ENCODE measurements at places on chromosomes 7 and 10. TPM values are rescaled to one million over a fixed set of nuclear protein-coding genes. Genes with fewer than 3 reads are reported as not detected.

Gene PAX4
- not detected for total RNA-seq

GRCh38 chr10:50432211-50433009 lies 181.1 kb upstream of the ASAH2 start:
- H3K4me3 ChIP-seq, result no peak overlapping the region
- no peaks in the 10 kb centered on the region for H3K36me3 ChIP-seq
- H3K27ac ChIP-seq, result peak overlapping the region; percentile 72
- H3K4me1 ChIP-seq, result peaks cover 25% of the 10 kb centered on the region
- no peaks in the 10 kb centered on the region for H3K27me3 ChIP-seq

DNA sequence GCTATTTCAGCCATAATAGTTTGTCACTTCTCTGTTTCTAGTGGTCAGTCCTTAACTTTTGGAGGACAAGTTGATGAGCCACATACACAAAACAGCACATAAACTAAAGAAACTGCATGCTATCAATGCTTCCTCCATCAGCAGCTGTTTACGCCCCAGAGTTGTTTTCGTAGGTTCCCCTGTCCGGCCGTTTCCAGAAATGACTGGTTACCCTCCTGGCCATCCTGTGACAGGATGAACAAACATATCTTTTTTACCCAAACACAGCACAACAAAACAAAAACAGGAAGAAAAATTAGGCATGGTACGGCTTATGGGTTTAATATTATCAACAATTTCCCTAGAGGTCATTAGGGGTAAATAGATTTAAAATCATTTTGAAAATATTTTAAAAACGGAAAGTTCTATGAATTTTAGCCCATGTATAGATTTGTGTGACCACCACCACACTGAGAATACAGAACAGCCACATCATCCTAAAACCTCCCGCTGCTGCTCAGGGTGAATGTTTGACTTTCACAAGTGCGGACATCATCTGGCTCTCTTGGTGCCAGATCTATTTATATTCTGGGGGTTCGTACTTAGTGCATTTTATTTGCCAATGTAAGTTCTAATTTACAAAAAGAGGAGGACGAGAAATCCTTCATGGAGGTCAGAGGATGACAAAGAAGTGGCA lies 74.8 kb downstream of the HIPK2 start:
- no peak for DNase-seq
- H3K4me1 ChIP-seq, result peaks cover 48% of the 10 kb centered on the region
- H3K4me3 ChIP-seq, result no peak overlapping the region
- peak overlapping the region; percentile 91 for H3K27ac ChIP-seq
- H3K27me3 ChIP-seq, result no peaks in the 10 kb centered on the region

DNA sequence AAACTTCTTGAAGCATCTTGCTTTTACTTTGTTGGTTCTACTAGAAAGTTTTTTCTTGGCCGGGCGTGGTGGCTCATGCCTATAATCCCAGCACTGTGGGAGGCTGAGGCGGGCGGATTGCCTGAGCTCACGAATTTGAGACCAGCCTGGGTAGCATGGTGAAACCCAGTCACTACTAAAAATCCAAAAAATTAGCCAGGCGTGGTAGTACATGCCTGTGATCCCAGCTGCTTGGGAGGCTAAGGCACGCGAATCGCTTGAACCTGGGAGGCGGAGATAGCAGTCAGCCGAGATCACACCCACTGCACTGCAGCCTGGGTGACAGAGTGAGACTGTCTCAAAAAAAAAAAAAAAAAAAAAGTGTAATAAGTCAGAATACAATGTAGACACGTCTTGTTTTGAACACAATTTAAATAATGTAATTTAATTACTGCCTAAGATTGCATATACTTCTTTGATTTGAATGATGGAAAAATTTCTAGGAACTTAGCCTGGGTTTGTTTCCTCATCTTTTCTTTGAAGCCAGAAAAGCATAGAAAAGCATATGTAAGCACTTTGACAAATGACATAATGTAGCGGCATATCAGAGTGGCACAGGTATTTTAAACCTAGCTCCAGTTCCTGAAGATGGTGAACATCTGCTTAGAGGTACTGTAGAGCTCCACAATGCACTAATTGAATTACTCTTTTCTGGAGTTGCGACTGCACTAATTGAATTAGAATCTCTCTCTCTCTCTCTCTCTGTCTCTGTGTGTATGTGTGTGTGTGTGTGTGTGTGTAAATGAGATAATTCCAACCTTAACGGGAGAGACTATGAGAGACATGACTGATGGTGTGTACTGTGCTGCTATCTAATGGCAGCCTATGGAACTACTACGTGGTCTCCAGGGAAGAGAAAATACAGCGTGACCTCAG lies 87.8 kb downstream of the BTRC start:
- no peak overlapping the region for H3K4me3 ChIP-seq
- no peaks in the 10 kb centered on the region for H3K27me3 ChIP-seq
- no peaks in the 10 kb centered on the region for H3K36me3 ChIP-seq
- no peaks in the 10 kb centered on the region for H3K4me1 ChIP-seq
- no peak for DNase-seq

DNA sequence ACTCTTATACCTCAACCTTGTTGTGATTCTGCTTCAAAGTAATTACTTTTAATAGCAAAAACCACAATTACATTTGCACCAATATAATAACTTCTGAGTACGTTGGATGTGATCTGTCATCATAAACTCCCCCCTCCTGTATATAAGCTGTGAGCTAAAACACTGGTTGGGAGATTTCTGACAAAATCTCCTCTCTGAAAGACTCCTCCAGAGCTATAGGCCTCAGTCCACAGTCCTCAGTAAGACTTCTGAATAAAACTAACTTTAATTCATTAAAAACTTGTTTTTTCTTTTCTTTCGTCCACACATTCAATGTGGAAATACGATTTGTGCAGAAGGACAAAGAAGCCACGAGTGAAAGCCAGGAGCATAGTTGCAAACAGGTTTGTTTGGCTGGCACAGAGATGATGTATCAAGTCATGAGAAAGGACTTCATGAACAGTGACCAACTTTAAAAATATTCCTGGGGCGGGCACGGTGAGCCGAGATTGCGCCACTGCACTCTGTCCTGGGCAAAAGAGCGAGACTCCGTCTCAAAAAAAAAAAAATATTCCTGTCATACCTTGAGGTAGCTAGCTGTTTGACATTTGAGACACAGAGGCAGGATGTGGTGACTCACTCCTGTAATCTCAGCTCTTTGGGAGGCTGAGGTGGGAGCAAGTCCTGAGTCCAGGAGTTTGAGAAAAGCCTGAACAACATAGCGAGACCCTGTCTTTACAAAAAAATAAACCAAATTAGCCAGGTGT lies 91.1 kb upstream of the ARHGAP21 start:
- H3K27ac ChIP-seq, result no peak overlapping the region
- H3K27me3 ChIP-seq, result no peaks in the 10 kb centered on the region
- no peaks in the 10 kb centered on the region for H3K4me1 ChIP-seq
- H3K4me3 ChIP-seq, result no peak overlapping the region
- H3K36me3 ChIP-seq, result no peaks in the 10 kb centered on the region
- DNase-seq, result no peak

Gene RPP30
- 48.0 TPM for total RNA-seq

Gene CASD1
- 11.8 TPM for total RNA-seq

Gene TET1
- 1.4 TPM for total RNA-seq

DNA sequence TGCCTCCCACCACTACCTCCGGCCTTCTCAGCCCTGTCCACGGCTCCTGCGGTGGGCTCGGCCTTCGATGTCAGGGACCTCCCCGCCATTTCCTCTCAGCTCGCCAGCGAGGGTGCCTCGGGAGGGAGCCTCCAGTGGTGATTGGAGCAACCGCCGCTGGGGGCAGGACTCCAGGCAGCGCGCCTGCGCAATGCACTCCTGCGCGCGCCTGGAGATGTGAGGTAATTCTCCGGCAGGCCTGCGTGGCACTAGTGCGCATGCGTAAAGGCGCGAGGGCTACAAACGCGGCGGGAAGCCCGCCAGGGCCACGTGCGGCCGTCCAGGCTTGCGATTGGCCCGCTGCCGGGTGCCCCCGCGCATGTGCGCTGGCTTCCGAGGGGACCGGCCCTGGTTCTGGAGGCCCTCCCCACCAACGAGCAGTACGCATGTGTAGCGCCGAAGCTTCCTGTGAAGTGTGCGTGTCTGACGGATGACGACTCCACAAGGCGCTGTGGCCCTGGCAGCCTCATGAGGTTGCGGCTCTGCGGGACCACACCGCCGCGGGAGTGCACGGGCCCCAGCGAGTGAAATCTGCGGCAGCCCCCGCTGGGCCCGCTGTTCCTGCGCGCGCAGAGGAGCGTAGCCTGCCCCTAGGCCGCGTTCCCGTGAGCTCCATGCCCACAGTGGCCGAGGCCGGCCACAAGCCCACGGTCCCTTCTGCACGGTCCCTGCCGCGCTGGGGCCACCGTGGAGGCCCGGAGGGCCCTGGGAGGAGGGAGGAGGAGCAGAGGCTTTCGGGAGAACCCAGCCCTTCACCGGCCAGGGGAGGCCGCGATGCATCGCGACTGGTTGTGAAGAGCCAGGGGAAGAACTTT lies at the start of gene SYCE1:
Gene SYCE1, minus strand, starts transcription at position 143 of the 854 bp plus-strand sequence. Its CDS starts 54 bp downstream, at position 89.
- H3K27ac ChIP-seq, result no peak within 1 kb of the TSS
- no peaks in the 10 kb centered on the region for H3K27me3 ChIP-seq
- H3K4me1 ChIP-seq, result no peaks in the 10 kb centered on the region
- no peaks in the 10 kb centered on the region for H3K36me3 ChIP-seq

Gene MYL7
- total RNA-seq, result not detected

DNA sequence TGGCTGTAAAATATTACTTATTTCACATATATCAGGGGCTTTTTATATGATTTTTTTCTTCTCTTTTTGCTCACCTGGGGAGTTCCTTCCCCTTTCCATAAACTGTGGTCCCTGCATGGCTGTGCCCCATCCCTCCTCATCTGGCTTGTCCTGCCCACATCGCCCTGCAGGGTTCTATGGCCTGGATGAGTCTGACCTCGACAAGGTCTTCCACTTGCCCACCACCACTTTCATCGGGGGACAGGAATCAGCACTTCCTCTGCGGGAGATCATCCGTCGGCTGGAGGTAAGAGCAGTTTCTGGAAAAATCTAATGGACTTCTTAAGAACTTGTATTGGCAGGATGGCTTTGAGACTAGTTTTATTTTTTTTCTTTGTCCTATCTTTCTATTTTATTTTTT lies 60.1 kb downstream of the OGDH start:
- H3K4me3 ChIP-seq, result no peak overlapping the region
- H3K27ac ChIP-seq, result no peak overlapping the region
- H3K36me3 ChIP-seq, result peaks cover 2% of the 10 kb centered on the region
- H3K4me1 ChIP-seq, result peaks cover 3% of the 10 kb centered on the region

DNA sequence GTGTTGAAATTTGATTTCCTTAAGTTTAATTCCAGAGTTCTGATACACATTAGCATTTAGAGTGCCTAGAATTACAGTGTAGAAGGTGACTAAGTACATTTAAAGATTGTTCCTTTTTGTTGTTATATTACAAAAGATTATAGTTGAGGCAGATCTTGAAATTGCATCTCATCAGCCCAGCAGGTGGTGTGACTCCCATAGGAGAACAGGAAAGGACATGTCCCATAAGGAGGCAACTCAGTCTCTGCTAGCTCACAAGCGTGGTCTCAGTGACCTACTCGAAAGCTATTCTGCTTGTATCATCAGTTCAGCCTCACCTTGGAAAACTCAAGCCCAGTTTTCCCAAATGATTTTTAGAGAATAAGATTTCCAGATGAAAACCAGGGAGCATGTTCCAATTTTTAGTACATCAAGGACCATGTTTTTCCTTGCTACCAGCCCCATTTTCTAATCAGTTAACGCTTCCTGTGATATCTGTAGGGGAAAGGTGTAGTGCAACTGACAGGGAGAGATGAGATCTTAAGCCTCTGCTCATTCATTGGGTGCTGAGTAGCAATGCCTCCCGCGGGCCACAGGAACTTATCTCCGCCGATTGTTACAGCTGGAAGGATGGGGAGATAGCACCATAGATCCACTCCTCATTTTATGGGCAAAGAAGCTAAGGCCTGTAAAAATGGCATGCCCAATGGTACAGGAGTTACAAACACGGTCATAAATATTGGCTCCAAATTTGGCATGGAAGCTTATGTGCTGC lies 1.1 kb upstream of the GNAI1 start:
- H3K27ac ChIP-seq, result no peak overlapping the region
- no peaks in the 10 kb centered on the region for H3K36me3 ChIP-seq
- no peak for DNase-seq
- H3K4me1 ChIP-seq, result no peaks in the 10 kb centered on the region
- no peak overlapping the region for H3K4me3 ChIP-seq

DNA sequence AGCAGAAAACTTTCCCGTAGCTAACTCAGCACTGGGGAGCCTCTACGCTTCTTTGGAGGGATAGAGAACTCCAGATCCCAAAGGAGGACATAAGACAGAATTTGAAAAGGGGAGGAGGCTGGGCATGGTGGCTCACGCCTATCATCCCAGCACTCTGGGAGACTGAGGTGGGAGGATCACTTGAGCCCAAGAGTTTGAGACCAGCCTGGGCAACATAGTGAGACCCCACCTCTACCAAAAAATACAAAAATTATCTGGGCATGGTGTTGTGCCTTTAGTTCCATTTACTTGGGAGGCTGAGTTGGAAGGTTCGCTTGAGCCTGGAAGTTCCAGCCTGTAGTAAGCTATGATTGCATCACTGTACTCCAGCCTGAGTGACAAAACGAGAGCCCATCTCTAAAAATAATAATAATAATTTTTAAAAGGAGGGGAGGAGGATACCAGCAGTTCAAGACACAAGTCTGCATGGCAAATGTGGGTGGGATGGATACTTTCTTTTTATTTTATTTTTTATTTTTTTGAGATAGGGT lies 165.9 kb upstream of the SH2B2 start:
- peaks cover 26% of the 10 kb centered on the region for H3K4me1 ChIP-seq
- H3K4me3 ChIP-seq, result no peak overlapping the region
- no peak overlapping the region for H3K27ac ChIP-seq
- peaks cover 5% of the 10 kb centered on the region for H3K36me3 ChIP-seq
- H3K27me3 ChIP-seq, result no peaks in the 10 kb centered on the region

Gene MPP7
- 0.08 TPM for total RNA-seq

DNA sequence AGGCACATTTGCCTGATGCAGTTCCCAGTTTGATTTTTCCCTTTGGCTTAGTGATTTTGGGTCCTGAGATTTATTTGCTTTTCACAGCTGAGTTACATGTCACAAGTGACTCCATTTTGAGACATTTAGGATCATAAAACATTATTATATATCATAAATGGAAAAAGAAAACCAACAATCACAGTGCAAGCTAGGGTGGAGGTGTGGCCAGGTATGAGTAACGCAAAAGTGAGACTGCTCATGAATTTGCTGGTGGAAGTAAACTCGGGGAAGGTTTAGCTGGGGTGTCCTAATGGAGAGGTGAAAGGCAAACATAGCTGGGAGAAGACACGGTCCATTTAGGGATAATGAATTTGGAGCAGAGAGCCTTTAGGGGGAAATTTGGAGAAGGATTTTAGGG lies 21.7 kb upstream of the UCN3 start:
- H3K36me3 ChIP-seq, result no peaks in the 10 kb centered on the region
- no peak overlapping the region for H3K27ac ChIP-seq
- no peak for DNase-seq

Gene ABCC2
- 0.24 TPM for total RNA-seq

GRCh38 chr7:27928001-27928400 lies 188.0 kb downstream of the TAX1BP1 start:
- H3K27ac ChIP-seq, result no peak overlapping the region
- H3K4me1 ChIP-seq, result peaks cover 7% of the 10 kb centered on the region
- no peaks in the 10 kb centered on the region for H3K27me3 ChIP-seq
- H3K36me3 ChIP-seq, result no peaks in the 10 kb centered on the region
- DNase-seq, result no peak

GRCh38 chr7:73394422-73394821 lies 39.2 kb upstream of the FZD9 start:
- no peaks in the 10 kb centered on the region for H3K27me3 ChIP-seq
- DNase-seq, result no peak
- H3K4me3 ChIP-seq, result no peak overlapping the region
- no peaks in the 10 kb centered on the region for H3K36me3 ChIP-seq
- no peaks in the 10 kb centered on the region for H3K4me1 ChIP-seq

Gene IFRD1
- total RNA-seq, result 20.0 TPM

- no peak for DNase-seq
- H3K4me3 ChIP-seq, result no peak overlapping the region
- no peaks in the 10 kb centered on the region for H3K27me3 ChIP-seq
- H3K27ac ChIP-seq, result peak overlapping the region; percentile 76
- peaks cover 20% of the 10 kb centered on the region for H3K4me1 ChIP-seq
Observed at GRCh38 chr10:12484002-12484918, 134.9 kb downstream of the CAMK1D start.

Data from GM12878 (cell line).